ENCODE measurements at places on chromosomes 2 and 18. TPM values are rescaled to one million over a fixed set of nuclear protein-coding genes. Genes with fewer than 3 reads are reported as not detected.

The RESP18 gene
- not detected for polyA plus RNA-seq

The KYNU gene
- polyA plus RNA-seq: 0.18 TPM

The HOXD8 gene
- not detected for polyA plus RNA-seq

The KIAA1328 gene
- 8.5 TPM for polyA plus RNA-seq

The SERPINB10 gene
- polyA plus RNA-seq: not detected

The MTX2 gene
- 128 TPM for polyA plus RNA-seq

The MARCO gene
- polyA plus RNA-seq: not detected

The NAT8 gene
- polyA plus RNA-seq: not detected

The KCNK3 gene
- 14.0 TPM for polyA plus RNA-seq

The ERBB4 gene
- 0.69 TPM for polyA plus RNA-seq

The ATP6V1C2 gene
- 0.64 TPM for polyA plus RNA-seq

The PARD6G gene
- 8.8 TPM for polyA plus RNA-seq

The FBXO36 gene
- polyA plus RNA-seq: 5.4 TPM

The SCN1A gene
- polyA plus RNA-seq: 1.4 TPM

The FRZB gene
- 3.5 TPM for polyA plus RNA-seq

The GCKR gene
- 2.5 TPM for polyA plus RNA-seq

The NMUR1 gene
- not detected for polyA plus RNA-seq

Data from neural cell (in vitro differentiated cells).